CMK (cell line): ENCODE measurements at places on chromosomes 5 and 9.

- DNase-seq, result no peak
Observed at GRCh38 chr5:137032929-137033328, 466.2 kb downstream of the SPOCK1 start.

DNA sequence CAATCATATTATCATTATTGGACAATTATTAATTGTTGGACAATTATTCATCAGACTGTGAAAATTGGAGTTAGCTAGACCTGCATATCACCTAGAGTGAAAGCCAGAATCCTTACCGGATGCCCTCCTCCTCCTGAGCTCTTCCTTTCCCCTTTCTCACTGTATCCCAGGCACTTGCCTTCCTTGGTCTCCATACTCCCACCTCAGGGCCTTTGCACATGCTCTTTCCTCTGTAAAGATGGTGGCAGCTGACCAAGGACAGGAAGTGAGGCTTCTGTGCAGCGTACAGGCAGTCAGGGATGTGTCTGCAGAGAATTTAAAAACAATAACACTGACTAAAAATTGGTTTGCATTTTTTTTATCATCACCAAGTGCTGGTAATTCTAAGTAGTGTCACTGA is 15.5 kb upstream of the FAM193B start:
- no peak for DNase-seq

- no peak for DNase-seq
Observed at GRCh38 chr5:175001876-175002645, 277.7 kb downstream of the MSX2 start.

DNA sequence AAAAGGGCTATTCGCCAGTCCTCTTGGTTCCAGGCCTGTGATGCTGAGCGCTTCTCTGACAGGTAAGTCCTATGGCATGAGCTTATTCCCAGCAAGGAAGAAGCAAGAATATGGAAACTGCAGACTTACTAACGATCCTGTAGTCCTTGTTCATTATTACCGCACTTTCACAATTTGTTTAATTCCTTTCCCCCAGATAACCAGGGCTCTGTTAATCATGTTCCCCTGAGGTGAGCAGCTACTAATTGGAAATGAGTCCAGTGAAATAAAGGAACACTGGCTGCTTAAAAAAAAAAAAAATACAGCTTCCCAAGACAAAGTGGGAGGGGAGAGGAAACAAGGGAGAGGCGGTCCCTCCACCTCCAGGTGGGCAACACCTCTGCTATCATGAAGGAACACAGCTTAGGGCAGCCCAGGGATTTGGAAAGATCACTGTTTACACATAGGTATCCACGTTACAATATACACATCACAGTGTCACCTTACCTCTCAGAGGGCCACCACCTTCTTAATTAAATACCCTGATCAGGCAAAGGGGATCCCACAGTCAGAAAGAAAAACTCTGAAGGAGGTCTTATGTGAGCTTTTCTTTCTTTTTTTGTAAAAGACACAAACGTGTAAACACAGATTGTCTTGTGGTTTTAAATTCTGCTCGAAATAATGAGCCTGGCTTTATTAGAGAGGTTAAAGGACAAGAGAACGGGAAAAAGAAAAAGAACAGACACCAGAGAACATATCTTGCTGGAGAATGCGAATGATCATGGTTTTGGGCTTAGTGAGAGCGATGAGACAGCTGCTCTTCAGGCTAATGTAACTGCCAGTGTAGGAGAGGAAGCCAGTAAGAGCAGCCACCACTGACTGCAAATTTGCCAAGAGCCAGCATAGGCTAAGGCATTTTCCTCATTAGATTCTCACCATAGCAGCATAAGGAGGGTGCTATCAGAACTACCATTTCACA is 258.6 kb downstream of the CRB2 start:
- no peak for DNase-seq

DNA sequence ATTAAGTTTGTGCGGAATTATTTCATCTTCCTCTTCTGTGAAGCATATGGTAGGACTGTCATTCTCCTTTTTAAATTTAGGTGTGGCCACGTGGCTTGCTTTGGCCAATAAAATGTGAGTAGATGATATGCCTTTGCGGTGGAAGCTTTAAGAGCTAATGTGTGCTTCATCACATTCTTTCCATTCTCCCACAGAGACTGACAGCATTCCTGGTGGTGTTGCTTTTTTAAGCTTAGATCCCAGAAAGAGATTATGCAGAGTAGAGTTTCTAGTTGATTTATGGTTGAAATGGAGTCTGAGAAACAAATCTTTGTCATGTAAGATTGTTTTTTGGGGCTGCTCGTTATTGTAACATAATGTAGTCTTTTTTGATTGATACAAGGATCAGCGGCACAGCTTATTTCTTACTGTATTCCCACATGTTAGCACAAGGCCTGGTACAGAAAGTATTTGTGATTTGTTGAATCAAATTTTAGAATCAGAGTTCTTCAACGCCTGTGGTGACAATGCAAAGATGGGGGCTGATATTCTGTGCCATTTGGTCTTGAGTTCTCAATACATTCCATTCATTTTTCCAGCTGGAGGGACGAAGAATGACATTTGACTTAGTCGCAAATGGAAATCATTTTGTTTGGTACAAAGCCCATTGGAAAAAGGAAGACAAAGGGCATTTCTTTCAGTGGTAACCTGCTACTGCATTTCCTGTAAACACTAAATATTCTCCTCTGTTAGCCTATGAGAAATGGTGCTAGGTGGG is 209.9 kb upstream of the VLDLR start:
- no peak for DNase-seq

DNA sequence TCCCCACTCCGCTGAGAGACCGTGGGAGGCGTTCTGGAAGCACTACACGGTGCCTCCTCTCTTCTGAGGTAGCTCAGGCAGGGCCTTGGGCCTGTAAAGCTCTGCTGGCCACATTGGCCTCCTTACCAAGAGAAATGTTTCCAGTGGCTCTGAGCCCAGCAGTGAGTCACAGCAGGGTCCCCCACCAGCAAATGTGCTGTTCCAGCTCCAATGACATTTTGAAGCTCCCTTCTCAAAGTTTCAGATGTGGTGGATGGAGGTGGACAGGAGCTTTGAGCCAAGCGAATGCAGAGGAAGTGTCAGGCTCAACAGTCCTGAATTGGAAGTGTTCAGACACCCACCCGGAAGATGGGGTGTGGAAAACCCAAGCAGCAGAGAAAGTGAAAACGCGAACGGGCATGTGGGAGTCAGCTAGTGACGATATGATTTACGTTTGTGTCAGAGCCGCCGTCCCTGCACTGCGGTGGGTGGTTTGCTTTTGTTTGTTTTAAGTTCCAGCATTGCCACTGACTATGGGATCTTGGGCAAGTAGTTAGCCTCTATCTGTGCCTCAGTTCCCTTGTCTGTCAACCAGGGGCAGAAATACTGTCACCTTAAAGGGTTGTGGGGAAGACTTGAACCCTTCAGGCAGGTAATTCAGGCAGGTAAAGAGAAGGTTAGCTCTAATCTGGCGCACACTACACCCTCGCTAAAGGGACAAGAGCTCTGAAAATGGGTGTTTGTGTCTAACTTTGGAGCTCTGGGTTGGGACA is 38.2 kb downstream of the C5orf15 start:
- no peak for DNase-seq

DNA sequence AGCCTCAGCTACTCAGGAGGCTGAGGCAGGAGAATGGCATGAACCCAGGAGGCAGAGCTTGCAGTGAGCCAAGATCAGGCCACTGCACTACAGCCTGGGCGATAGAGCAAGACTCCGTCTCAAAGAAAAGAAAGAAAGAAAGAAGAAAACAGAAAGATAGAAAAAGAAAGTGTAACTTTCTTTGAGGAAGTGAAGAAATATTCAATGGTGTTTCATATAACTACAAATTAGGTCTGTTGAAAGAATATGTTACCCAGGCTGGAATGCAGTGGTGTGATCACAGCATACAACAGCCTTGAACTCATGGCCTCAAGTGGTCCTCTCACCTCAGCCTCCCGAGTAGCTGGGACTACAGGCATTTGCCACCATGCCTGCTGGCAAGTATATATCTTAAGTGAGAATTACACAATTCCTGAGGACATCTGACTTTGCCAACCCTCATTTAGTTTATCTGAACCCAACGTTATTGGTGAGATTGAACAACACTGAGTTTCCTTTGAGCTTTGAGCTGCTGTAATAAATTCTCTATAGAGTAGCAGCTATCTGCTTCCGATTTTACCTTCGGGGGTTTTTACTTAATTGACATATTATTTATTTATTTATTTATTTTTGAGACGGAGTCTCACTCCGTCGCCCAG is 2.0 kb upstream of the FAF2 start:
- no peak for DNase-seq

GRCh38 chr9:93436218-93436617 is 15.3 kb upstream of the FAM120A start:
- no peak for DNase-seq

DNA sequence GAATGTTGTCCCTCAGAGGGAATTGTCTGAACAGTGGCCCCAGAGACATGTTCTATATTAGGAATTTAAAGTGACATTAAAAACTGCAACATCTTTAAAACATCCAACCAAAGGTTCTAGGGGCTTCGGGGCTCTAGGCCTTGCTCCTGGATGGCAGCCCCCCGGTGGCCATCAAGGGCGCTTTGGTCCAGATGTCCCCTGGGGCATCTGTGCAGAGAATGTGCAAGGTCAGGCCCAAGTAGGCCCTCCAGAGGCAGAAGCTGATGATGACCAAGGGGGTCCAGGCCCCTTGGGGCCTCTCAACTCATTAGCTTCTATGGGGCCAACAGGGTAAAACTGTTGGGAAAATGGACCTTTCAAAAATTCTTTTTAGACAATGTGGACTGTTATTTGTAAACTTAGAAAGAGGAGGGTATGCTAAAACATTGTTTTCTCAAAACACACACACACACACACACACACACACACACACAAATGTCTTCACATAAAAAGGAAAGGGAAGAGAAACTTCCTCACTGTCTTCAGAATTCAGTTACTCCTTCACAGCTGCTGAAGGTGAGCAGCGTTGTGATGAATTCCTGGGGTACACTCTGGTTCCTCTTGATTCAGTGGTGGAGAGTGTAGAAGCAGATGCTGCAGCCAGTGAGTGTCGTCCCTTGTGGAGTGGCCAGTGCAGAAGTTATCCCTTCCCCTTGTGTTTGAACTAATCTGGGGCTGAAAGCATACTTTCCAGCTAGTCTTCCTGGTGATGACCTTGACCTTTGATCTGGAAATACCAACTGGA is 125.2 kb downstream of the WDR41 start:
- no peak for DNase-seq

GRCh38 chr5:39829441-39829840 is 404.7 kb upstream of the DAB2 start:
- DNase-seq, result no peak

- DNase-seq, result no peak
Observed at GRCh38 chr5:99815-100214, 7.8 kb downstream of the PLEKHG4B start.

DNA sequence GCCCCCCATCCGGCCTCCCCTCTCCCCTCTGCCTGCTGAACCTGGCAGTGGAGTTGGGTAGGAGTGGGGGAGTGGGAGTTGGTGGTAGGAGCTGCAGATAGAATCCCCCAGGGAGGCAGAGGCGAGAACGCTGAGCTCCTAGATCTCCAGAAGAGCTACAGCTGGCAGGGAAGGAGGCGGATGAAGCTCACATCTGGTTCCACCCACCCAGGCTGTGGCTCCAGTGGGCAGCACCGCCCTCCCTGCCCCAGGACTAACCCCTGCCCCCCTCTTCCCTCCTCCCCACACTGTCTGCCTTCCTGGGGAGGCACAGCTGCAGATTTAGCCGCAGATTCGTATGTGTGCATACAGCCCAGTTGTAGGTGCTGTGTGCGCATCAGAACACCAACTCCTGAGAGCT is 34.2 kb downstream of the C9orf50 start:
- DNase-seq, result no peak

DNA sequence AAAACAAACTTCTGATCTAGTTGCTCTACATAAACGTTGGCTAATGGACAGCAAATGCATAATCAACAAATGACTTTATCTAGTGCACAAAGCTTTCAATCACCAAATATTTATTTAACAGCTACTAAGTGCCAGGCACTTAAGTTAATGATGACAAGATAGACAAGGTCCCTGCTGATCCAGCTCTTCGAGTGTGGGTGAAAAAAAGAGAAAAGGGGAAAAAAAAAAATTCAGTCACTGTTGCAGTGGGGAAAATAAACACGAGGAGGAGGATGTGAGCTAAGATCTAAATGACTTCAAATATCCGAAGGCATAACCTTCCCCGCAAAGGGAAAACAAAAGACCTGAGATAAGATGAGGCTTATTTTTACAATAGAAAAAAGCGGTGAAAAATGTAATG is 9.6 kb downstream of the PSIP1 start:
- no peak for DNase-seq

DNA sequence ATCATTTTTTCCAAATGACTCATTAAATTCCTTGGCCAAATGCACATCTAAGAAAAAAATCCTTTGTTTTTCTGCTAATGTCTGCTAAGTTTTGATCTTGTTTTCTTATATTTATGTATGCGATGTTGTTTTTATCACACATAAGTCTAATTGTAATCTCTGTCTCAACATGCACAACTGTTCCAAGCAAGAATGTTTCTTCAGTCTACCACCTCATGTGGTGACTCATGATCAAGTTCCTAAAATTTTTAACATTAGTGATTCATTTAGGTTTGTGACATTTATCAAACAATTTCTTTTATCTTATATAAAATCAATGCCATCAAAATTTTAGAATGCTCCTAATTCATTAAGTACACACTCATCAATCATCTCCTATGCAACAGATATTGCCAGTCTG is 763.9 kb upstream of the FAM174A start:
- DNase-seq, result no peak

GRCh38 chr5:151110122-151110681 is 29.4 kb upstream of the TNIP1 start:
- no peak for DNase-seq

GRCh38 chr9:114742947-114743346 is 61.0 kb upstream of the TEX48 start:
- DNase-seq, result no peak

GRCh38 chr9:32941701-32942100 is 59.7 kb downstream of the APTX start:
- DNase-seq, result no peak

- DNase-seq, result no peak
Observed at GRCh38 chr5:78235289-78235688, 59.2 kb downstream of the AP3B1 start.

DNA sequence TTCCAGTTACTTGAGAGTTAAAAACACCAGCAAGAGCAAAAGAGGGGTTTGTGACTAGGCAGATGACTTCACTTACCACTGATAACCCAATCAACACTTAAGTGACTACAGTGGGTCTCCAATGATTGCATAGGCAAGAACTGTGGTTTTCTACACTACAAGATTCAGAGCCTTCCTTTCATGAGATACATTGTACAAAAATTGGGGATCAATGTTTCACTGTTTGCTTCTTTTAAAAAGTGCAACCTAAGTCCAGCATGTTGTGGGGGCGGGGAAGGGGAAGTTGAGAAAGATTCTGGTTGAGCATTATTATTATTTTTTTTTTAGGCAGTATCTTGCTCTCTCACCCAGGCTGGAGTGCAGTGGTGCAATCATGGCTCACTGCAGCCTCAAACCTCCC is 3.6 kb downstream of the IQGAP2 start:
- no peak for DNase-seq
